ENCODE measurements at places on chromosomes 11 and 22. TPM values are rescaled to one million over a fixed set of nuclear protein-coding genes. Genes with fewer than 3 reads are reported as not detected.

PAMR1 gene
- 3.2 TPM for total RNA-seq

RTN4R gene
- total RNA-seq = 28.3 TPM

LDHAL6A gene
- total RNA-seq = not detected

BAIAP2L2 gene
- 2.7 TPM for total RNA-seq

MRGPRX4 gene
- not detected for total RNA-seq

OSM gene
- total RNA-seq = not detected

OR5M8 gene
- total RNA-seq = not detected

CNGA4 gene
- 0.67 TPM for total RNA-seq

VSIG10L2 gene
- total RNA-seq = not detected

CDC42BPG gene
- total RNA-seq = 2.3 TPM

AP2A2 gene
- total RNA-seq = 36.1 TPM

GAL gene
- 226 TPM for total RNA-seq

TRIM29 gene
- total RNA-seq = not detected

KCTD17 gene
- 31.1 TPM for total RNA-seq

TPST2 gene
- total RNA-seq = 118 TPM

Measured in H7 (cell line).